ENCODE measurements at places on chromosomes 12 and 14. TPM values are rescaled to one million over a fixed set of nuclear protein-coding genes. Genes with fewer than 3 reads are reported as not detected.

The FAM186B gene
- 0.65 TPM for total RNA-seq

The SSPN gene
- total RNA-seq = 1.1 TPM

The COPZ1 gene
- total RNA-seq = 130 TPM

The SLC25A47 gene
- total RNA-seq = 0.33 TPM

The KRT73 gene
- not detected for total RNA-seq

The KRT79 gene
- not detected for total RNA-seq

The ESRRB gene
- not detected for total RNA-seq

The SLCO1B1 gene
- total RNA-seq = not detected

All from vein endothelial cell (primary cell).